ENCODE measurements at places on chromosomes 11 and 22.
A peak's percentile ranks its signal among the peaks of the same experiment; 100 is the strongest.

DNA sequence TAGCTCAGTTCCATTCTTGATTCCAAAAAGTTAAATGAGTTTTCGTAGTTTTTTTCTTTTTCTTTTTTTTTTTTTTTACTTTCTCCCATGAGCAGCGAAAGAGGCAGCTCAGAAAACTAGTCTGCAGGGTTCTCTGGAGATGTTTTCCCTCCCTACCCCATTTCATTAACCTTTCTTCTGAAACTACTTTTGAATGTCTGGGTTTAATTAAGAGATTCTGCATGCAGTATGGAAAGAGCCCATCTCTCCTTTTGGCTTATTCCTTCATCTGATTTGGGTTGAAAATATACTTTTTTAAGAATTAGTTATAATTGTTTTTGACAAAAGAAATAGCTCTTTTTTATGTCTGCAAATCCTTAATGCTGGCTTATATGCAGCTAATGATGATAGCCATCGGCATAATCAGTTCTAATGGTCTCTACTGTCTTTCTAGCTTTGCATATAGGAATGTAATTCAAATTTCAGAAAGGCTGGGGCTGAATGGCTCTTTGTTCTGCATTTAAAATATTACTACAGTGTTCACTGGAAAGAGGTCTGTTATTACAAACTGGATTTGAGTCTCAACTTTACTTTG is 265.3 kb downstream of the FAT3 start:
- no peak for DNase-seq

DNA sequence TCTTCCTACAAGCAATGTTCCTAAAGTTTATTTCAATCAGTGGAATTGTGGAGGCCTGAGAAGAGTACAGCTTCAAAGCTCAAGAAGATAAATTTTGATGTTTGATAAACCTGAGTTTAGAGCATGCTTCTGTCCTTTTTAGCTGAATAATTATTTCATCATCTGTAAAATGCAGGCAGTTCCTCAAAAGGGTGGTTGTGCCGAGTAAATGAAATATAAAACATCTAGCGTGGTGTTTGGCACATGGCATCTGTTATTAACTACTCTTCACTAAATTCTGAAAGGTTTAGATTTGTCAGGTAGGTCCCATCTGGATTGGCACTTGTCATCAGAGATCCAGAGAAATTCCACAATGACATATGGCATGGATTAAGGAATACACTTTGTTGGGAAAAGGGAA is 155.1 kb downstream of the DDX10 start:
- DNase-seq, result no peak

DNA sequence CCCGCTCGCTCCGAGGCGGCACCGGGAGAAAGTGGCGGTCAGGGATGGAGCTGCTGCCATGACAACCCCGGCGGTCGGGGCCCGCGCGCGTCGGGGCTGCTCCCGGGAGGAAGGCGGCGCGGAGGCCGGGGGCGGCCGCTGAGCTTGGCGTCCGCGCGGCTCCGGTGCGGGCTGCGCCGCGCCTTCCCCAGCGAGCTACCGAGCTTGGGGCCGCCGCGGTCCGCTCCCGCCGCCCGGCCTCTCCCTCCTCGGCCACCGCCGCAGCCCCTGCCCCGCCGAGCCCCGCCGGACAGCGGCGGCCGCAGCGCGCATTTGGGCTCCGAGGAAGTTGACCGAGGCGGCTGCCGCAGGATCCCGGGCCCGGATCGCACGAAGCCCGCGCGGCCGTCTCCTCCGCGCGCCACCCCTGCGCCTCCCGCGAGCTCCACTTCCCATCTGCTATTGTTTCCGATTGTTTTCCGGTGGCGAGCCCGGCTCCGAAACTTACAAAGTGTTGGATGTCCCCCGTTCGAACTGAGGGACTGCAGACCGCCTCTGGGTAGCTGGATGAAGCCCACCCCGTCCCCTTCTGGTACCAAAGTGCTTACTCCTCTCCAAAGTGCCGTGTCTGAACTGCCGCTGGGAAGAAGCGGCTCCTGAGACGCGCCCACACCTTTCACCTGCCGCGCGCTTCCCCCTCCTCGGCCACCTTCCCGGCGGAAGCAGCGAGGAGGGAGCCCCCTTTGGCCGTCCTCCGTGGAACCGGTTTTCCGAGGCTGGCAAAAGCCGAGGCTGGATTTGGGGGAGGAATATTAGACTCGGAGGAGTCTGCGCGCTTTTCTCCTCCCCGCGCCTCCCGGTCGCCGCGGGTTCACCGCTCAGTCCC is 540.3 kb downstream of the NTM start:
- DNase-seq, result no peak

DNA sequence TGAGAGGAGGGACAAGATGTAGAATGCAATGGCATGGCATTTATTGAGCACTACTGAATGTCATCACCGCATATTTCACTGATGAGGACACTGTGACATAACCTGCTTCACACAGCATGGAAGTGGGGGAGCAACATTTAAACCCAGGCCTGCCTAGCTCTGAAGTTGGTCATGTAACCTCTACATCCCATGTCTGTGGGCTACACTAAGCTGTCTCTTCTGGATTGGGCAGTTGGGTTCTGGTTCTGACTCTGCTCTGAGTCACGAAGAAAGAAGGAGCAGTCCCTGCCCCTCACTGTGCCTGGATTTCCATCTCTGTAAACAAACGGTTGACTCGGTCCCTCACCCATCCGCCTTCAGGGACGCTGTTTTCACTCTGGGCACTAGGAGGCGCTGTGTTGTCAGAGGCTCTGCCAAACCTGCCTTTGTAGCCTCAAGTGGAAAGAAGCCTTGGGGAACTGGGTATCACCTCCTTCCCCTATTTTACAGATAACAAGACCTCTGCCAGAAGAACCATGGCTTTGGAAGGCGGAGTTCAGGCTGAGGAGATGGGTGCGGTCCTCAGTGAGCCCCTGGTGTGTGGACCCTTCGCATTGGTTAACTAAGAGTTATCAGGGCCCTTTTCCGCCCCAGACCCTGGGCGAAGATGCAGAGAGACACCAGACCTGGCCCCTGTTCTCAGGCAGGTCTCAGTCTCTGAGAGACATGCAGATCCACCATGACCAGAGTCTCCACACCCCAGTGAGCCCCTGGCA is 12.7 kb upstream of the ARHGEF17 start:
- DNase-seq, result peak; percentile 46

- no peak for DNase-seq
These were observed 93.0 kb upstream of the TOP3B start for GRCh38 chr22:22075382-22076163.

DNA sequence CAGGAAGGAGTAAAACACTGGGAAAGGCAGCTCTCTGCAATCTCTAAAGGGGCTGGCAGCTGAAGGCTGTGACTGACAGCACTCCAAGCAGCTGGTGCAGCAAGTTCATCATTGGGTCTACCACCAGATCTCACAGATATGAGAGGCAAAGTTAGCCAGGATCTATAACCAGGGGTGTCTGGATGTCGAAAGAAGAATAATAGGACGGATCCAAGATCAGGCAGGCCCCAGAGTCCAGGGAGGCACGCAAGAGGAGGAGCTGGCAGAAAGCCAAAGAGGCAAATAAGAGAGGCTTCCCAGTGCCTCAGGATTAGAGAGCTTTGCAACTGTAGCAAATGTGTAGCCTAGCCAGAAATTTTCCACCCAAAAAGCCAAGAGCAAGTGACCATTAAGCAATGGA is 77.1 kb downstream of the RBMXL2 start:
- no peak for DNase-seq

DNA sequence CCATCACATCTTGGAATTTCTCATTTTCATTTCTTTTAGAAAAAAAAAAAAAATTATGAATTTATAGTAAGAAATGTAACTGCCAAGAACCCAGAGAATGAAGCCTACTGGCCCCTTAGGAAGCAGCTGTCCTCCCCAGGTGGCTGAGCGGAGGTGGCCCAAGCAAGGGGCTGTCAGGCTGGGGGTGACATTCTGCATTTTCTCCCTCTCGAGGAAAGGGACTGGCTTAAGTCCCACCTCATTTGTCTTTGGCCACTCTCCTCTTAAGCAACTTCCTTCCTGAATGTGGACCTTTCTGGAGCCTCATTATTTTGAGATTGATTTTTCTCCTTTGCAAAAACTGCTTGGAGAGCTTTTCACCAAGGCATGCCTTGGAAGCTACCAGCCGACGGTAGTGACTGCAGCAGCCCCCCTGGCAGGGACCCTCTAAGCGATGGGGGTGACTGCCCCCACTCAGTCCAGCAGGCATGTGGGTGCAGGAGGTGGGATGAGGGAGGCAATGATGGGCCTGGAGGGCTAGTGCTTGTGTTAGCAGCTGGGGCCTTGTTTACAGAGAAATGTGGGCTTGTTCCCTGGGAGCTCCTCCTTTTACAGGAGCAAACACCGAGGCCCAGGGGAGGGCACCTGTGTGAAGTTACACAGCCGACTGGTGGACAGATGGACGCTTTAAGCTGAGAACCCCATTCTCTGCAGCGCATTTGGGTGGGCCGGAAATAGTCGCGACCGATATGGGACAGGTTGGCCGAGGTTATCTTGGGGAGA is 111.7 kb downstream of the MORC2 start:
- DNase-seq, result no peak

DNA sequence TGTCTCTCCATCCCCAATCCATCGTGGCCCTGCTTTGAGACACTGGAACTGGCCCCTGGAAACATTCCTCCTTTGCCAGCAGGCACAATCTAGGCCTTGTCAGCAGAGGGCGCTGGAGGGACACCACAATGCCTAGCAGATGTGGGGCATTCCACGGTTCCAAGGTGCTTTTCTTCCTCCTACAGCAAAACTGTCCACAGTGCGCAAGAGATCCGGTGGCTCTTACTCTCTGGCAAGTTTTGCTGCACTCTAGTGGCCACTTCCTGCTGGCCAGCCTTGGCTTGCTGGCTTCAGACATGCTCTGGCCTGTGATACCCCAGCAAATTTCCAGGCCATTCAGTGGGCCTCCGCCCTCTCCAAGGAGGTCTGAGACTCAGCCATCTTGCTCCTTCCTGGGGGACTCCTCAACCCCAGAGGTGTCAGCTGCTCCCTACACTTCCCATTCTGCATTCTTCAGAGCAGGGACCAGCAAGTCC is 17.1 kb upstream of the RBM4B start:
- DNase-seq, result peak; percentile 74

GRCh38 chr11:73221451-73221850 is 3.4 kb downstream of the P2RY2 start:
- DNase-seq, result no peak

DNA sequence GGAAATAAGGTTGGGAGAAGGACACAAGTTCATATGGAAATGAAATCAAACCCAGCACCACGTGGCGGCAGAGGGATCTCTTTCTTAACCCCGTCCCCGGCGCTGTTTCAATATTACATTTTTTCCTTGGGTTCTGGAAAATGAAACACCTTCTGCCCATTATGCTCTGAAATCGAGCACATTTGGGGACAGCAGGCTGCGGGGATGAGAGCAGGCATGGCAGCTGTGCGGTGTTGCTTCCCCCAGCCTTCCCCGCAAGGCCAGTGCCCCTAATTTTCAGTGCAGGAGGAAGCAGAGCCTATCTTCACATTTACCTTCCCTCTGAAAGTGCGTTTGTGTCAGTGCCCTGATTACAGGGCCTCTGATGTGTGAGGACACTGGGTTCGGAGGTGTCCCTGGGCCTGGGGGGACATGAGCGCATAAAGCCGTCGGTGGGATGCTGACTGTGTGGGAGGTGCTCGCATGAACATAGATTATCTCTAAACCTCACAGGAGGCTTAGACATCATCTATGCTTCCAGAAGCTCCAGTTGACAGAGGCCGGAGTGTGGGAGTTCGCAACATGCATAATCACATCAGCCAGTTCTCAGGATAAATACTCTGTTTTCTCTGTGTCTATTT is 921.3 kb downstream of the BRD1 start:
- DNase-seq, result no peak

- DNase-seq, result no peak
These were observed 28.1 kb upstream of the CD81 start for GRCh38 chr11:2348986-2349385.

- no peak for DNase-seq
These were observed 14.0 kb upstream of the LRRC32 start for GRCh38 chr11:76684516-76684915.

DNA sequence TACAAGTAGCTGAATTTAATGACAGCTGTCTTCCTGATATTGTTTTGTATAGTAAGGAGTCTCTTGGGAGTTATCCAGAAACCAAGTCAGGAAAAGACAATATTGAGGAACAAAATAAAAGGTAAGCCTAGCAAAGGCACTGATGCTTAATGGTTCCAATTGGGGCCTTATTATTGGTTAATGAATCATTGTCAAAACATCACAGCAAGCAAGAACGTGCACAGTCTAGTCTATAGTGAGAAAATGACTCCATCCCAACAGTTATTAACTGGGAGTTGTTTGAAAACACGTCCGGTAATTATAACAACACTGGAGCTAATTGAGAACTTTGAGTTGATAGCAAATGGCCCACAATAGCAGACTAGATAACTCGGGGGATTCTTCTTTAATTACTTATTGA is 17.7 kb downstream of the BSX start:
- DNase-seq, result no peak

- no peak for DNase-seq
These were observed 55.8 kb downstream of the CABIN1 start for GRCh38 chr22:24066865-24067264.

DNA sequence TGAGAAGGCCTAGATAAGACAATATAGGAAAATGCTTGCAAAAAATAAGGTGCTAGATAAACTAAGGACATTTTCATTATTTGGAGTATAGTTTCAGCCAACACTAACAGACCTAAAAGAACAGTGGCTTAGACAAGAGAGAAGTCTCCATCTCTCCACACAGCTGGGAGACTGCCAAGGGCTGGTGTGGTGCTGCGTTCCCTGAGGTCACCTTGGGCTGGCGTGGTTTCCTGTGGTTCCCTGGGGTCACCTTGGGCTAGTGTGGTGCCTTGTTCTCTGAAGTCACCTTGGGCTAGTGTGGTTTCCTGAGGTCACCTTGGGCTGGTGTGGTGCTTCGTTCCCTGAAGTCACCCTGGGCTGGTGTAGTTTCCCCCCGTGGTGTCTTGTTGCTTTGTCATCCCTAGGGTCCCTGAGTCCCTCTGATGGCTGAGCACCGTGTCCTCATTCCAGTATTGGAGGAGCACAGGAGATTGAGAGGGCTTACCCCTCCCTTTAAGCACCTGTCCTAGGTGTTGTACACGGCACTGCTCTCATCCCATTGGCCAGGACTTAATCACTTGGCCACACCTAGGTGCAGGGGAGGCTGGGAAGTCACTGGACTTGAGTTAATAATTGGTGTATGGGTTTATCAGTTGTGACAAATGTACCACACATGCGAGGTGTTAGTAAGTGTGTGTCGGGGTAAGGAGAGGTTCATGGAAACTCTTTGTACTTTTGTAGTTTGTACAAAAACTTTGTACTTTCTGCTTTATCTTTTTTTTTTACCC is 14.9 kb downstream of the SAMM50 start:
- no peak for DNase-seq

GRCh38 chr22:20574920-20575353 is 67.5 kb downstream of the MED15 start:
- DNase-seq, result no peak

GRCh38 chr11:78427615-78428265 is 10.1 kb upstream of the GAB2 start:
- DNase-seq, result no peak

All from stimulated activated CD4-positive, alpha-beta T cell treated with anti-CD3 and anti-CD28 coated beads, TNF-alpha, amount 100 ng/mL, for 4 hours (primary cell).